ENCODE measurements at places on chromosomes 4 and X.

DNA sequence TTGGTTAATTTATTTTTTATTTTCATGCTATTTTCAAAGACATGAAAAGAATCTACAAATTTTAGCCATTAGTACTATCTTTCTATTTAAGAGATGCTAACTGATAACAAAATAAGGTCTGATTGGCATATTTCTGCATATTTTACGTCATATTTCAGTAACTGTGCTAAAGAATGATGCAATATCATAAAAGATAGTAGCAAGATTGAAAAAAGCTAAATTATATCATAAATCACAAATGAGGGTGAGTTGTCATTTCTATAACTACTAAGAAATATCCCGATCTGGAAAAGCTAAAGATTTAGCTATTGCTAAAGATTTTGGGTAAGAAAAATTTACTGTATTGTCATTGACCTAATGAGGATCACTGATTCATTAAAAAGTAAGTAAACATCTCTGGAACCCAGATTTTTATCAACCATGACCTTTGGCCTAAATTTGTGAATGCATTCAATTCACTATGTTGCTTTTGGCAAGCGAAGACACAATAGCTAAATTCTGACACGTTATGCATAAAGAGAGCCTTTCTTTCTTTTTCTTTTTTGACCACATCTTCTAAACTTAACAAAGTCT, 103.6 kb downstream of the HPGD start:
- DNase-seq: no peak

DNA sequence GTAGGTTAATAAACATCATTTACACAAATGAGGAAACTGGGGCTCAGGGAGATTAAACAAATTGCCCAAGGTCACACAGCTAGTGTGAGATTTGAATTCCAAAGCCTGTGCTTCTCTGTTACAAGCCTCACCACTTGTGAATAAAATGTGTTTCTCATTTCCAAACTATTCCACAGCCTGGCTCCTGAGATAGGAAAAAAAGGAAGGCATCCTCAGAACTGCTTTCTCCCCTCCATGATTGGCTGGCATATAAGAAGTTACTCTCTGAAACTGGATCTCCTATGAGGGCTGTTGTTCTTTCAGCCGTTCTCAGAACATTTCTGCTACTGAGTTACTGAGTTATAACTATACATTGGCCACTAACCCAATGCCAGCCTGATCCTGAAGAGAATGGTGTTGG, 237.9 kb downstream of the MAML3 start:
- no peak for DNase-seq

- DNase-seq: no peak
Observed at GRCh38 chr4:17797808-17798207, 12.7 kb downstream of the DCAF16 start.

- DNase-seq: no peak
Observed at GRCh38 chr4:36712013-36712412, 430.6 kb downstream of the DTHD1 start.

- DNase-seq: no peak
Observed at GRCh38 chr4:101177154-101177553, 170.2 kb downstream of the PPP3CA start.

DNA sequence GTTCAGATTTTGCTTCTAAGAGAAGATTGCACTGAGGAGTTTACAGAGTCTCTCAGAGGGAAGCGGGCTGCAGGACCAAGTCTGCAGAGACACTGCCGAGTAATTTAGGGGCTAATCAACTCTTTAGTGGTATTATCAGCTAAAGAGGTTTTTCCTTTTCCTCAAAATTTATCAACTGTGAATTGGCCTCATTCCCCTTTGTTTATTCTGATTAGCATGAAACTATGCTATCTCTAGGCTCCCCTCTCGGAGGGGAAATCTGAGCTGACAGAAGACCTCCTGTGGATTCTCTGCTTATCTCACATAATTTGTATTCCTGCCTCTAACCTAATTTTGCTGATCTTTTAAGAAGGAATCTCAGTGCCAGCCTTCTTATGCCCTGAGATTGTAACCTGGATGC, 201.0 kb downstream of the DCTD start:
- DNase-seq: no peak

- no peak for DNase-seq
Observed at GRCh38 chr4:37951461-37952352, 8.5 kb upstream of the PTTG2 start.

GRCh38 chr4:152360045-152360410, 175.9 kb downstream of the FBXW7 start:
- no peak for DNase-seq

DNA sequence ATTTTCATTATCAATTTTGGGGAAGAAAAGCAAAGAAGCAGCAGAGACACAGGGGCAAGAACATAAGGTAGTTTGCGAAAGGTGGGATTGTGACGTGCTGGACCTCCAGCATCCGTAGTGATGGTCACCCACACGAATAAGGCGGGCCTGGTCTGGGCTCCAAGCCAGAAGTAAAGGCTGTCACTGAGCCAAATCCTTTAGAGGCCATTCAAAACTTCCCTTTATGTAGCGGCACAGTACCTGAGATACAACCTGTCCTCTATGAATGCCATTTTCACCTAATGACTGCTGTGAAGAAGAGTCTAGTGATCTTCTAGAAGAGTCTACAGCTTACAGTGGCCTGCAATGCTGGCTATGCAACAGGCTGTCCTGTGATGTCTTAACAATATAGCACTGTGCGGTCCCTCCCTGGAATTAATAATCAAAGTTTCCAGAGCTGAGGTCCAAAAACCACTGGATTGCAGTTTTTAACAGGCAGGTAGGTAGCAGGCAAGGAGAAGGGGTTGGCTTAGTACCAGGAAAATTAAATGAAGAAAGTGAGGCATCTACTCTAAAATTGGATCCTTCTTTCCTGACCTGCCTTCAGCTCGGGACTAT, 56.2 kb downstream of the TRIML1 start:
- no peak for DNase-seq

- DNase-seq: no peak
Observed at GRCh38 chr4:16136311-16136710, 52.5 kb upstream of the PROM1 start.

DNA sequence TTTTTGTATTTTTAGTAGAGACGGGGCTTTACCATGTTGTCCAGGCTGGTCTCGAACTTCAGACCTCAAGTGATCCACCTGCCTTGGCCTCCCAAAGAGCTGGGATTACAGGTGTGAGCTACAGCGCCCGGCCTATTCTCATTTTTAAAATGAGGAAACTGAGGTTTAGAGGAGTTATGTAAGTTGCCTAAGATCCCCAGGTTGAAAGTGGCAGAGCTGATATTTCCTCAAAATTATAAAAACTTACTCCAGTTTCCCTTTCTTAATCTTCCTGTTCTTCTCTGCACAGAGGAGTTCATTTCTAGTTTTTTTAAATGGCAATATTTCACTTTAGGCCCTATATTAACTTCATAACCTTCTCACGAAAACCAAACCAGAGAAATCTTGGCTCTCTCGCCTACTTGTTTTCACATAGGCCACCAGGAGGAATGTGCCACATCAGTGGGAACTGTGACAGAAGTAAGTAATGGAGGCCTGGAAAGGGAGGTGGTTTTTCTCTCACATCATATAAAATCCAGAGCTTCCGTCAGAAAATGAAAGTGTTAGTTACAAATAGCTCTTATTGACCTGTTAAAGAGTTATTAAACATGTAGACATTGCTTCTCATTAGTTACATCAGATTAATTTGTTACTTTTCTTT, 16.1 kb upstream of the RS1 start:
- no peak for DNase-seq

GRCh38 chr4:122695226-122695625, 37.3 kb upstream of the BBS12 start:
- DNase-seq: no peak

DNA sequence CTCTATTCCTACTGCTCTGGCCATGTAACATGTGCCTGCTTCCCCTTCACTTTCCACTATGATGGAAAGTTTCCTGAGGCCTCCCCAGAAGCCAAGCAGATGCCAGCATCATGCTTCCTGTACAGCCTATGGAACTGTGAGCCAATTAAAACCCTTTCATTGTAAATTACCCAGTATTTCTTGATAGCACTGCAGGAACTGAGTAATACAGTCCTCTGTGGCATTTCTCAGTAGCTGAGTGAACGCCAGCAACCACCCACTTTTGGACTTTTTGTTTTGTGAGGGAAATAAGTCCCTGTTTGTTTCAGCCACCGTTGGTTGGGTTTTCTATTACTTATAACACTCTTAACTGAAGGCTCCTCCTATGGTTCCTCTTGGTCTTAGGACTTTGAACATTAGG, 104.1 kb downstream of the C4orf51 start:
- no peak for DNase-seq

- no peak for DNase-seq
Observed at GRCh38 chr4:180052629-180053028, 2190.6 kb upstream of the TENM3 start.

GRCh38 chr4:98166025-98166730, 22.9 kb upstream of the STPG2 start:
- no peak for DNase-seq

DNA sequence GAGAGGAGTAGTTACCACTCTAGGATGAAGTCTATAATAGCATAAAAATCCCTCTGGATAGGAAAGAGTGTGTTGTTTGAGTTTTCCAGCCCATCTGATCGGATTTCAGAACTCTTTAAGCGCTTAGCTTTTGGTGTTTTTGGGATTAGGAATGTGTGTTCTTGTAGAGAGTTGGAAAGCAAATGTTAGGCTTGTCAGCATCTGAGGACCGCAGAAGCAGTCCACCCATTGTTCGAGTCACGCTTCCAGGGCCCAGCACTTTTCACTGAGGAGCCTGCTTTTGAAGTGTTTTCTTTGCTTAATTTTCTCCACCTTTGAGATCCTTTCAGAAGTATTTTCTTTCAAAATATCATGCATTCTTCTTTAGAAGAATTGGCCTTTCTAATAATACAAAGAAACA, 306.2 kb downstream of the TENM3 start:
- DNase-seq: no peak

- DNase-seq: no peak
Observed at GRCh38 chrX:126339928-126340327, 173.8 kb upstream of the DCAF12L2 start.

DNA sequence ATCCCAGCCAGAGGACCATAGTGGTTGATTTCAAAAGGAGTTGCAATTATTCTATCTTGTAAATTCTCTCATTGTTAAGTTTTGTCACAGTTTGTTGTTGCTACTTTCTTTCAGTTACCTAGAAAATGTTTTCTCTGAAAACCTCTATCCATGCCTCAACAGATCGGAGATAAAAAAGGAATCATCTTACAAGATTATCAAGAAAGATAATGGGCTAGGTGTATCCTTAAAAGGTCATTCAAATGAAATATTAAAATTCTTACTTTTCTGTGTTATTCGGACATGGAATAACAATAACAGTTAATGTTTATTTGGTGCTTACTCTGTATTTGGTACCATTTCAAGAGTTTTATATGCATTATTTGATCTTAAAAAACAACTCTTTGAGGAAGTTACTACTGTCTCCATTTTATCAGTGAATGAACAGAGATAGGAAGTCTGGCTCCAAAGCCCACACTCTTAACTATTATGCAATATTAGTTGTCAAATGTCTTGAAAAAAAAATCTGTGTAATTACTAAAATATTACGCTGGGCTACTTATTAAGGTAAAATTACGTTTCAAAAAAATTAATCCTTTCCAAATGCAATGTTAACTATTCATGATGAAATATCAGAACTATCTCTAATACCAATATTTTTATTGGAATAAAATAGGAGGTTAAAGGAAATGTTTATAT, 97.5 kb downstream of the SNCA start:
- DNase-seq: no peak

DNA sequence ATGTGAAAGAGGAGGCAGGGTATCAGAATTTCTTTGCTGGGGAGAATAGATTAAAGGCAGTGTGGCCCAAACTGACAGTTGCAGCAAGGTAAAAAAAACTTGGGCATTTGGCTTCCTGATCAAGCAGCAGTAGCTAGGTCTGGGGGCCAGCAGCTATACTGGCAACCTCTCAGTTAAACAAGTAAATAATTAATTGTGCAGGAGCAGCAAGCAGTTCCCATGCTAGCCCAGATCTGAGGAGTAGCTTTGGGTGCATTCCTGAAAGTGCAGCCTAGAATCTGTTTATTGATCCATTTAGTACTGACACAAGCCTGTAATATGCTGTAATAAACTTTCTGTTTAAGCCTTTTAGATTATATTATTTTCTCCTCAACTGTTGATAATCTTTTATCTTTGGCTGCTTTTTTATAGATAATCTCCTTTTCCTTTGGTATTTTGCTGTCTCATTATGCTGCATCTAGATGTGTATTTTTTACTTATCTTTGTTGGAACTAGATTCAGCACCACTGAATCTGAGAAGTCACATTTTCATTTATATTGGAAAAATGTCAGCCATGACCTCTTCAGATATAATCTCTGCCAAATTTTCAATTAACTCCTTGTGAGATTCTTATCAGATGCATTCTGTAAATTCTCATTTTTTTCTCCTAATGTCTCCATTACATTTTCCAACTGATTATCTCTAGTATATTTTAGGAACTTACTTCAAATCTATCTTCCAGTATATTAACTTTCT, 276.3 kb downstream of the STPG2 start:
- DNase-seq: no peak

GRCh38 chrX:46941341-46941740, 29.1 kb downstream of the JADE3 start:
- DNase-seq: no peak

DNA sequence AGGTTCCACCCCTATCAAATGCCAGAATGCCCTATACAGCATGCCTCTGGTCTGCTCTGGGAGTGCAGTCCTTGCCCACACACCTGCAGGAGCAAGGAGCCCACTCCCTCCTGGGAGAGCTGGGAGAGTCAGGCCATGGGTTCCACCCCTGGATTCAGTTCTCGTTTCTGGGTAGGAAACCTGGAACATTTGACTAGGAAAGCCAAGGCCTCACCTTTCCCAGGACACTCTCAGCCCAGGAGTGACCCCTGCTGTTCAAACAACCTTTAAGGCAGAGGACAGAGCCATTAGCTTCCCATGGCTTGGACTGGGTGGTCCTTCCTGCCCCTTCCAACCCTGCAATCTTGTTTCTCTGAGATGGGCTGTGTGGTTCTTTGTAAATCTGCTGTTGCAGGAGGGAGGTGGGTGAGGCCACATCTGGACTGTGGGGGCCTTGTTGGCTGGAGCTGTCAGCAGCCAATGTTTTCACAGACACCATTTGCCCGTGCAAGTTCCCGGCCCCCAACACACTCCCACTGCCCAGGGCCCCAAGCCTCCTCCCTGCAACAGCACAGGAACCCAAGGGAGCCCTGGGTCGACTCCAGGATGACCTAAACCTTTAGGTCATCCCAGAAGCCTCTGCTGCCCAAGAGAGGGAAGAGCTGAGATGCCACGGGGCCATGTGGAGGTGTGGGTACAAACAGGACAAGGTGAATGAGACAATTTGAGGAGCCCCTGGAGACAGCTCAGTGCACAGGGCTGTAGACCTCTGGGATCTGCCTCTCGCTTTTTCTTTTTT, 104.4 kb downstream of the PJA1 start:
- no peak for DNase-seq

GRCh38 chr4:29900336-29900735, 819.8 kb upstream of the PCDH7 start:
- DNase-seq: no peak

GRCh38 chrX:8103655-8104054, 67.4 kb downstream of the VCX2 start:
- no peak for DNase-seq

- no peak for DNase-seq
Observed at GRCh38 chr4:176435901-176436292, 116.1 kb downstream of the SPCS3 start.
